ENCODE measurements at places on chromosomes 6 and 20.

GRCh38 chr20:17568972-17569521, 828 bp upstream of the DSTN start:
- peak; percentile 98 for DNase-seq

GRCh38 chr20:44702776-44703175, 12.4 kb upstream of the CCN5 start:
- no peak for DNase-seq

GRCh38 chr6:112935402-112936078, 588.4 kb downstream of the RFPL4B start:
- no peak for DNase-seq

DNA sequence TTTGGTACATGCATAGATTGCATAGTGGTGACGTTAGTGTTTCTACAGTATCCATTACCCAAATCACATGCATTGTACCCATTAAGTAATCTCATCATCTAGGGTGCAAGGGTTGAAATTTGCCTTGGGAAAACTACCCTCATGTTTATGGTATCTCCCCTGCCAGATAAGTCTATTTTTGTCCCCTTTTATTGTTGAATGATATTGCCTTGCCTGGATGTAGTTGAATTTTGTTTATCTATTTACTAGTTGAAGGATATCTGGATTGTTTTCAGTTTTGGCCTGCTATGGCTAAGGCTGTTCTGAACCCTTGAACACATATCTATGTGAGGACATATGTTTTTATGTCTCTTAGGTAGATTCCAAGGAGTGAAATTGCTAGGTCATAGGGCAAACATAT, 13.4 kb downstream of the HLA-DRB1 start:
- DNase-seq = no peak

GRCh38 chr20:25738198-25738597, 41.5 kb upstream of the ZNF337 start:
- peak; percentile 56 for DNase-seq

DNA sequence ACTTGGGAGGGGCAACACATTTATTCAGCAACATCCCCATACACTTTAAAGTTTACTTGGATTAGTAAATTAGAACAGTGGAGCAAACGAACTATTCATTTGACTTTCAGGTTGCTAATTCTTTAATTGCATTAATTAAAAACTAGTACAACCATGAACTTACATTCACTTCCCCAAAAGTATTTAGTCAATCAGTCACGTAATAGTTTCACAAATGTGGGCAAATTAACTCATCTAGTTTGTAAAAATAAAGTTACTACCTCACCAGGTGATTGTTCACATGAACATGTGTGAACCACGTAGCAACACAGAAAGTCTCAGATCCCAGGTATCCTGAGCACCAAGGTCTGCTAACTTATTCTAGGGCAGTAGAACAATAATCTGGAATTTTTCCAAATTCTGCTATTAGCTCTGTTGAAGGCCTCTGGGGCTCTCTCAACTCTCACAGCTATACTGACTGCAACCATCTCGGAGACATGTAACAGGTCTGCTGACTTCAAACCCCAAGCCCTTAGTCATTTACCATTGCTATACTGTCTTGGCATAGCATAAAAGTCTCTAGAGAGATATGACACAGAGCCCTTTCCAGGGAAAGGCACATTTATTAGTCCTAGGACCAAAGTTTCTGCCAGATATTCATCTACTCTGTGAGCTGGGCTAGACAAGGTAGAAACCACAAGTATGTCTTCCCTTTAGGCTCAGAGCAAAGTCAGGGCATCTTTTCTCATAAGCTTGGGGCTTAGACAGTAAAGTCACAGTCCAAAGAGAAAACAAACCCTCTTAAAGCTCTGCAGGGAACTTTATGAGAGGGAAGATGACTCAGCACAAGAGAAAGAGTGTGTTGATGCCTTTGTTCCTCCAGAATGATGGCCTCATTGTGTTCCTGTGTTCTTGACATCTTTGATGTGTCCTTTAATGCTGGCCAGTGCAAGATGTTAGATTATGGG, 50.9 kb upstream of the CCDC28A start:
- DNase-seq = peak; percentile 26

DNA sequence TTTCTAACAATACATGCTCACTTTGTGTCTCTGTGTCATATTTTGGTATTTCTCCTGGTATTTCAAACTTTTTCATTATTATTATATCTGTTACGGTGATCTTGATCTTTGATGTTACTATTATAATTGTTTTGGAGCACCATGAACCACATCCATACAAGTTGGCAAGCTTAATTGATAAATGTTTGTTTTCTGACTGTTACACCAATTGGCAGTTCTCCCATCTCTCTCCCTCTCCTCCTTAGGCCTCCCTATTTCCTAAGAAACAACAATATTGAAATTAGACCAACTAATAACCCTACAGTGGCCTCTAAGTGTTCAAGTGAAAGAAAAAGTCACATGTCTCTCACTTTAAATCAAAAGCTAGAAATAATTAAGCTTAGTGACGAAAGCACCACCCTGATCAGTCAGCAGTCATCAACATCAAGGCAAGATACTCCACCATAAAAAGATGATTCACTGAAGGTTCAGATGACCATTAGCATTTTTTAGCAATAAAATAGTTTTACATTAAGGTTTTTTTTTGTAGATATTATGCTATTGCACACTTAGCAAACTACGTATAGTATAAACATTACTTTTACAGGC, 61.5 kb downstream of the IBTK start:
- no peak for DNase-seq

- no peak for DNase-seq
These were observed 28.8 kb downstream of the PDE7B start for GRCh38 chr6:135880066-135880972.
